ENCODE measurements at places on chromosomes 1 and 21.

- no peak for DNase-seq
These were observed 31.9 kb downstream of the ZMYM1 start for GRCh38 chr1:35111106-35111505.

- no peak for DNase-seq
These were observed 115.0 kb downstream of the TGFB2 start for GRCh38 chr1:218459878-218460711.

DNA sequence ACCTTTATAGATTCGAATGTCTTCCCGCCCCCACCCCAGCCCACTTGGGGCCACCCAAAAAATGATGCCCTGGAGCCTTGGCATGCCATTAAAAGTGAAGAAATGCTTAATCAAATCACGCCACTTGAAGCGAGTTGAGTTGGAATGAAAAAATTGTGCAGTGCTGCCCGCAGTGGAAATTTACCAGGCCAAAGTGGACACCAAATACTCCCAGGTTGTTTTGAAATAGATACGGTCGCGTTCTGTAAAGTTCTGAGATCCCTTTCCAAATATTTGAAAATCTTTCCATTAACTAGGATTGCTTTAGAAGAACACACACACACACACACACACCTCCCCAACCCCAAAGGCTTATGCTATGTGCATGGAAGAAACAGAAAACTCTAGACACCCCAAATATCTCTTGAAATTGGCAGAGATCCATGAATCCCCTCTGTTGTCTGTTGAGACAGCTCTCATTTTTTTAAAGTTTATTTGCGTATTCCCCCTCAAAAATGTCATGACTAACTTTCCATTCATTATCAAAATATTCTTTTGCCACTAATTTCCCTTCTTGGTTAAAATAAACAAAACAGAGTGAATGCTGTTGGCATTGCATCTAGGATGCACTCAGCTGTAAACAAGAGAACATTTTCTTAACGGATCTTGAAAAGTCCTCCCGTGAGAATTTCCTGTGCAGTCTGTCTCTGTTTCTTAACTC, 142.3 kb upstream of the KCNE2 start:
- DNase-seq, result no peak

DNA sequence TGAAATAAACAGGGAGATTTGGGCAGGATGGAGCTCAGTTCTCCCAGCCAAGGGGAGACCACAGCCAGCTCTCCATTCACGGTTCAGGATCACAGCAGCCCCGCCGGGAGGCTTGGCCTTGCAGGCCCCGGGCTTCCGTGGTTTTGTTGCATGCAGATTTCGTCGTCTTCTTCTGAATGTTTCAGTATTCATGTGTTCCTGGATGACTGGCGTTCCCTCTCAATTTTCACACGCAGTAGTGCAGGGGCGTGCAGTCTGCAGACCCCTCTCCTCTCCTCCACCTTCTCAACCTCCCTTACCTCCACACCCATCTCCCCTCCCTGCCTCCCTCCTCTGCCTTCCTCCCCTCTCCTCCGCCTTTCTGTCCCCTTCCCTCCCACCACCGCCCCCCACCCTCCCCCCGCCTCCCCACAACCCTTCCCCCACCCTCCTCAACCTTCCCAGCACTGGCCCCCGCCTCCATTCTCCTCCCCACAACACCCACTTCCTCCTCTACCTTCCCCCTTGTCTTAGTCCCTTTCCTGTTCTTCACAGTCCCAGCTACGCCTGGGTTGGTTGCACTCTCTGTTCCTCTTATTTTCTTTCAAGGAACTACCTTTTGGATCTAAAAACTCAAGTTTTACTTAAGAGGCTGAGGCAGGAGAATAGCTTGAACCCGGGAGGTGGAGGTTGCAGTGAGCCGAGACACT, 8.4 kb upstream of the SLC19A1 start:
- peak; percentile 89 for DNase-seq

DNA sequence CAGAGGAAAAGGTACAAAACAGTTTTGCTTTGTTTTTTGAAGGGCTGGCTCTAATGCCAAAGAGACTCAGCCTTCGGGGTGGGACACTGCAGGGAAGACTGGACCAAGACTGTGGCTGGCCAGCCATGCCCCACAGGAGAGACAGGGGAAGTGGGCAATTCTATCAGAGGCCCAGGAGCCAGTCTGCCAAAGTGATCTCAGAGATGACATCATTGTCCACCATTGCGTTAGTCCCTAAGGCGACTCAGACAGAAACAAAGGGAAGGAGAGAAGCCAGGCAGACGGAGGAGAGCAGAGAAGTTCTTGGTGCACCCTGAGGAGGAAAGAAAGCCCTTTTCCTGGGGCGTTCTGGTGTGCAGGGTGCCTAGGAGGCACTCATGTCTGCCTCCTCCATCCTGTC, 26.4 kb downstream of the OPTC start:
- DNase-seq, result no peak

- peak; percentile 78 for DNase-seq
These were observed 67.5 kb downstream of the PLA2G4A start for GRCh38 chr1:186896211-186896610.

- DNase-seq, result no peak
These were observed 15.9 kb downstream of the ATF6 start for GRCh38 chr1:161781995-161782394.

GRCh38 chr1:89890085-89890752, 69.4 kb downstream of the LRRC8D start:
- DNase-seq, result no peak

- DNase-seq, result peak; percentile 76
These were observed 42.9 kb downstream of the IER5 start for GRCh38 chr1:181131255-181131941.

DNA sequence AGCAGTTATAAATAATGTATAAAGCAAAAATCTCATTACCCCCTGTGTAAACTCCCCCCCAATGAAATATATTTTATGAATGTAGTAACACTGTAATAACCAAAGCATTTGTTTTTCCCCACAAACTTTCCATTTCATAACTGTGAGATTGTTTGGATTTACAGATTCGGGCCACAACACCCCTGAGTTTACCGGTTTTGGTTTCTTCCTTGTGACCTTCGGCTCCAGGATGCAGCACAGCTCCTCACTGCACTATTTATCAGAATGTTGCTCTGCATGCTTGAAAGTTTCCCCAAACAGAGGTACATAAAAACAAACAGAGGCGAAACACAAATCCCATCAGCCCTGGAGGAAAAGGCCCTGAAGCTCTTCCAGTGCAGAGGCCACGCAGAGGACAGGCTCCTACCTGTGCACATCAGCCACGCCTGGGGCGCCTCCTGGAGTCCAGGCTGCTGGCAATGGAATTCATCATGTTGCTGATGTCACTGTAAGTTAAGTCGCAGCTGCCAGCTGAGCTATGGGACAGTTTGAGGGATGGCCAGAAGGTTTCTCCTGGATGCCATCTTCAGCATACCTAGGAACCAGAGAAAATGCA, 122.0 kb downstream of the LMO4 start:
- DNase-seq, result no peak

- no peak for DNase-seq
These were observed 26.8 kb downstream of the LAMC2 start for GRCh38 chr1:183212870-183213269.

DNA sequence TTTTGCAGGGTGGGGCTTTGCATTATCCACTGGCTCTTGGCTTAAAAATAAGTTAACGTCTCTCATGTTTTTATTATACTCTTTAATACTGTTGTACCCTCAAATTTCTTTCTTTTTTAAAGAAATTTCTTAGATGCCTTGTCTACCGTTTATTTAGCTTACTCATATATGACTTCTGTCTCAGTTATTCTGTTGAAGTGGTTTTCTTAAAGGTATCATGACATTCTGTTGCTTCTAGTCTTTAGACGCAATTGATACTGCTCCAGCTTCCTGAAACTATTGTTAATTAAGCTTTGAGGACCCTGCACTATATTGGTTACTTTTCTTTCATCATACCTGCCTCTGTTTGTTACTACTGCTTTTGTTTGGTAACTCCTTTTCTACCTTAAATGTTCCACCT, 11.7 kb downstream of the PKN2 start:
- no peak for DNase-seq

GRCh38 chr1:70866542-70867264, 180.9 kb downstream of the PTGER3 start:
- peak; percentile 81 for DNase-seq

GRCh38 chr1:115336741-115337140, 1.3 kb downstream of the NGF start:
- no peak for DNase-seq

- peak; percentile 46 for DNase-seq
These were observed 69.3 kb downstream of the SLC25A24 start for GRCh38 chr1:108130794-108131193.

DNA sequence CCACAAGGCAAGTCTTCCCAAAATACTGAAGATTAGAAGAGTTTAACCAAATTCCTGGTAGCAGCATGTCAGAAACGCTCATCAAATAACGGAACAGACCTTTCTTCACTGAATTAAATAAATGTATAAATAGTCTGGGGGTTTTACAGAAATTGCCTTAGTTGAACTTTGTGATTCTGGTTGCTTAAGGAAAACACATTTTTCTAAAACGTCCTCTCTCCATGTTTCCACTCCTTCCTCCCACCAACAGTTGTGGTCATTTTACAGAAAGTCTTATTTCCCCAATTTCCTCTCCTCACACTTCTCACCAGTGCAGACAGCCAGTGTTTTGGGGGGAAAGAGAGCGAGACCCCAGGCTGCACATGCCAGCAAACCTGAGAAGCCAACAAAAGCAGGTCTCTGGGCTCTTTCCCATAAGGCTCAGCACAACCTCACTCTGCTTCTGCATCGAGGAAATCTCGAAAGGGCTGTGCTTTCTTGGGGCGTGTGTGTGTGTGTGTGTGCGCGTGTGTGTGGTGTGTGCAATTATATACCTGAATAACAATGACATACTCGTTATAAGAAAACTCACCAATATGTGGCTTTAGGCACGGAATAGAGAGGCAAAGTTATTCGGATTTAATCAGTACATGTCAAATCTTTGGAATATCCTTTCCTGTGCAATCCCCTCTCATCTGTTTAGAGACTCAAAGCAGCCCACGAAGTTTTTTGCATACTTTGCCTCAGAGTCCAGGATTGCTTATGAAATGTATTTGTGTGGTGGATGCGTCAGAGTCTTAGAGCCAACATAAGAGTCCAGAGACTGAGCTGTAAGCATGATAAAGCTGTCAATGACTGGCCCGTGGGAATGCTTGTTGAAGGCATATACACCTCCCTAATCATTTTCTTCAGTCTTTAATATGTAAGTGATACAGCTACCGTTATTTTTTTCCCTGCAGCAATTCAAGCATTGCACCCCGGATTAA, 2.0 kb downstream of the KCNJ15 start:
- peak; percentile 22 for DNase-seq

DNA sequence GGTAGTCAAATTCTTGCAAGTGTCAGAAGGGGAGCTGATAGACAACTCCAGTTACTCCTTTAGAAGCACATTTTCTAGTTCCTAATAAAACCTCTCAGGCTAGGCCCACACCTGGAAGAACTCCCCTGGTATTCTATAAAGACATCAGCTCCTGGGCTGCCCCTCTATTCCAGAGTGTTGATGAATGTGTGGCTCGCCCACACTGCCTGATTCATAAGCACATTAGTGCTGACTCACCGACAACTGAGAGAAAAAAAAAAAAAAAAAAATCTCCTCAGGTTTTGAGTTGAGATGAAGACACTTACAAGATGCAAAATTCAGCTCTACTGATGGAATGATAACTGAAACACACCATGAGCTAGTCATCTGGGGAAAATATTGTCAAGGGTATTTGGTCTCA, 188.1 kb downstream of the TNR start:
- no peak for DNase-seq

- DNase-seq, result peak; percentile 13
These were observed 1.2 kb downstream of the GPR52 start for GRCh38 chr1:174448974-174449373.

- DNase-seq, result peak; percentile 98
These were observed at the start of gene SIKE1 for GRCh38 chr1:114780344-114781226. TSS of gene SIKE1 (minus strand) at chr1:114780685. CDS start at chr1:114780607, 78 bp downstream.

DNA sequence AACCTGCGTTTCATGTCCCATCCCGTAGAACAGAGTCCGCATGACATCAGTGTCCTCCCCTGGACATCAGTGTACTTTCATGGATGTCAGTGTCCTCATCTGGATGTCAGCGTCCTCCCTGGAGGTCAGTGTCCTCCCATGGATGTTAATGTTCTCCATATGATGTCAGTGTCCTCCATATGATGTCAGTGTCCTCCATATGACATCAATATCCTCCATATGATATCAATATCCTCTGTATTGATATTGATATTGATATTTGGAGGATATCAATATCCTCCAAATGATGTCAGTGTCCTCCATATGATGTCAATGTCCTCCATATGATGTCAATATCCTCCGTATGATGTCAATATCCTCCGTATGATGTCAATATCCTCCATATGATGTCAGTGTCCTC, 284.9 kb downstream of the AJAP1 start:
- no peak for DNase-seq

DNA sequence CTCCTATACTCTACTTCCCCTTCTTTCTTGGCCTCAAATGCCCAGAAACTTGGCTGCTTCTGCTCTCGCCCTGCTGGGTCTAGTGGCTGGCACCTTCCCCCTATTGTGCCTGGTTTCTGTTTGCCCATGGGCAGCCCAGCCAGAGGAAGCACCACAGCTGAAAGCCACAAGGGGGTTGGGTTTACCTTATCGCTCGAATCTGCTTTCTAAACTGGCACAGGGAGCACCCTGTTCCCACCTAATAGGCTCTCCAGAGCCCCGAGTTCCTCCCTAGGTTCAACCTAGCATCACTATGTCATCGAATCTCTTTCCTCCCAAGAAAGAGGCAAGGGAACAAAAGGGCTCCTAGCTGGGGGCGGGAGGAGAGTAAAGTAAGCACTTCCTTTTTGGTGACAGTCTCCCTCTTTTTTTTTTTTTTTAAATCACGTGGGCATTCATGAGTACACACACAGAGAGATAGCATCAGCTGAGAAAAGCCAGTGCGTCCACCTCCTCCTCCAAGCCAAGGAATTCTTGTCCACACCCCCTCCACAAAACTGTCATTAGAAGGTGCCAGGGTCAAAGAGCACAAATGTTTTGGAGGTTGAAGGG, 72.8 kb downstream of the PLEKHA6 start:
- peak; percentile 91 for DNase-seq

DNA sequence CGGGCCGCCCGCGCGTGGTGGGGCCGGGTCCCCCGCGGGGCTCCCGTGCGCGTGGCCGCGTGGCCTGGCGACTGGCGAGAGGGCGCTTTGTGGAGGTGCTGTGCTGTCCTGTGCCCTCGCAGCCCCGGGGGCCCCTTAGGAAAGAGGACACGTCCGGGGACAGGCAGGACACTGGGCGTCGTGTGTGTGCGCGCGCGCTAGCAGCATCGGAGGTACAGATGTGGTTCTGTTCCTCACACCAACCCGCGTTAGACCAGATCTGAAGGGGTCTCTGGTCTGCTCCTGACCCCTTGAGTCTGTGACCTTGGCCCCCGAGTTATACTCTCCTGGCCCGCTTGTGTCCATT, 489 bp downstream of the ACTN2 start:
- no peak for DNase-seq

GRCh38 chr1:94709891-94710581, 110.1 kb upstream of the SLC44A3 start:
- no peak for DNase-seq

DNA sequence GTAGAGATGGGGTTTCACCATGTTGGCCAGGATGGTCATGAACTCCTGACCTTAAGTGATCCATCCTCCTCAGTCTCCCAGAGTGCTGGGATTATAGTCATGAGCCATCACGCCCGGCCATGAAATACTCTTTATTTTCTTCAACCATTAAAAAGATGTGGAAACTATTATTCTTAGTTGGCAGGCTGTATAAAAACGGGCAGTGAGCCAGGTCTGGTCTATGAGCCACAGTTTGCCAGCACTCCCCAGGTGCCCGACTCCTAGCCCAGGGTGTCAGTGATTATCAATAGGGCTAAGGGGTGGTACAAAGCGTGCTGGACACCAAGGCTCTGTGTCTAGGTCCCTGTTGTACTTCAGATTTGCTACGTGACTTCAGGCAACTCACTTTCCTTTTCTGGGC, 3.7 kb upstream of the TMEM61 start:
- DNase-seq, result no peak

GRCh38 chr1:183466781-183467180, 5.5 kb upstream of the SMG7 start:
- DNase-seq, result no peak

All from hematopoietic multipotent progenitor cell treated with erythropoietin and hydrocortisone succinate and interleukin-3 and kit ligand, for 4 days (in vitro differentiated cells).